Fibroblast of skin of back (primary cell): ENCODE measurements at places on chromosomes 13 and 19.

DNA sequence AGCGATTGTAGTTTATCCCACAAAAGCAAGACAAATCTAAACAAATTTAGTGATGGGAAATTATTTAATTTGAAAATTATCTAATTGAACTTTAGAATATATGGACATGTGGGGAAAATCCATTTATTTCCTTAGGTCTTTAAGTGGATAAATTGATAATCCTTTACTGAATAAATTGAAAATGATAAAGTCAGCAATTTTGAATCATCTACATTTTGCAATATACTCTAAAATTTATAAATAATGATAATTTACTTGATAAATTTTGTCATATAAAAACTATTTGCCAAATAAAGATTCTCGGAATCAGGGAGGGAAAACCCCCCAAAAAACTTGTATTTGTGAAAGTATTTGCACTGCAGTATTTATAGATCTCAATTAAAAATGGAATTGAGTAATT is 875.3 kb upstream of the SLITRK5 start:
- DNase-seq, result no peak

GRCh38 chr13:109436055-109436622 is 350.2 kb downstream of the IRS2 start:
- DNase-seq, result no peak

GRCh38 chr13:112622375-112622774 is 34.4 kb upstream of the TUBGCP3 start:
- no peak for DNase-seq

DNA sequence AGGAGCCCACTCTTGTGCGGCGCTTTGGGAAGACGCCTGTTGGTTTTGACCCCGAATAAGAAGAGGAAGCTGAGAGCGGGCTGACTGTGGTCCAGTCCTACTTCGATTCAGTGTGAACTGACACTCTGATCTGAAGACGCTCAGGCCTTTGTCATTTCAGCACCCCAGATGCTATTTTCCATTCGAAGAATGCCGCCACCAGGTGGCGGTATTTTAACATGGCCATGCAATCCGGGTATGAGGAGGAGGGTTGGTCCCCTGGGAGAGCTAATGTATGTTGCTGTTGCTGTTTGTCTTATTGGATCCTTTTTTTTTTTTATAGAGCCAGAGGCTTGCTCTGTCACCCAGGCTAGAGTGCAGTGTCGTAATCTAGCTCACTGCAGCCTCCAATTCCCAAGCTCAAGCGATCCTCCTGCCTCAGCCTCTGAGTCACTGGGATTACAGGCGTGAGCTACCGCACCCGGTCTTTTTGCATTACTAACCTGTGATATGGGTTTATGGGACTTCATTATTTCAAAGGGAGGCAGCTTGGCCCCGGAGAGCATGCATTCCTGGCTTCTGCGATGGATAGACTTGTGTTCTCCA is 803 bp upstream of the TIMM44 start:
- peak; percentile 94 for DNase-seq

DNA sequence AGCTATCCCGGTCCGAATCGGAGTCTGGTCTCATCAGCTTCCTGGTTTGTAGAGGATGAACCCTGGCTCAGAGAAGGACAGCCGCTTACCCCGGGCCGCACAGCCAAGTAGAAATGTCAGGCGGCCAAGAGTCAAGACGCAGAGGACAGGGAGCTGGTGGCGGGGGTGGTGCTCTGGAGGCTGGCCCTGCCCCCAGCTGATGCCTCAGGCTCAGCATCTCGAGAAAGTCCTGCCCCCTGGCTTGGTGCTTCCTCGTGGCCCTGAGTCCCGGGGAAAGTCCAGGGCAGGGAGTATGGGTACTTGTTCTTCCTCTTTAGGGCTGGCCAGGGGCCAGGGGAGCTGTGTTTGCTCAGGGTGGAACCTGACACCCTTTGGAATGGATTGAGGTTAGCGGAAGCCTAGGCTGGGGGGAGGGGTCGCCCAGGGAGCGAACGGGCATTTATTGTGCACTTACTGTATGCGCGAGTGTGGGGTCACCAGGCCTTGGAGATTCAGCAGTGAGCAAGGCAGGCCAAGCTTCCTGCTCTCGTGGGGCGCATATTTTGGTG is 2.2 kb downstream of the TJP3 start:
- DNase-seq, result peak; percentile 45

DNA sequence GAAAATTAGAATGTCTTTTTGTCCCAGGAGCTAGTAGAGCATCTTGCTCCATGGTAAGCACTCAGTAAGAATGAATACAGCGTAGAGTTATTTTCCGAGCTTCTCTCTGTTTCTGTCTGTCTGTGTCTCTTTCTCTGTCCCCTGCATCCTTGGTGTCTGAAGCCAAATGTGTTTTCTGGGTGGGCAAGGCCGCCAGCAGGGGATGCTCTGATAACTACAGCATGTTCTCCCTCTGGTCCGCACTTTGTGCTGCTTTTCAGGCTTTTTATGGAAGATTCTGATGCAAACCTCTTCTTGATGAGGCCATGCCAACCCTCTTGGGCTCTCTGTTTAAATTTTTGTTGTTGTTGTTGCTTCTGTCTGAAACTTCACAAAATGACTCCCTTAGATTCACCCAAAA is 142.8 kb upstream of the UBL3 start:
- DNase-seq, result no peak
